ENCODE measurements at places on chromosomes 5 and 9.

DNA sequence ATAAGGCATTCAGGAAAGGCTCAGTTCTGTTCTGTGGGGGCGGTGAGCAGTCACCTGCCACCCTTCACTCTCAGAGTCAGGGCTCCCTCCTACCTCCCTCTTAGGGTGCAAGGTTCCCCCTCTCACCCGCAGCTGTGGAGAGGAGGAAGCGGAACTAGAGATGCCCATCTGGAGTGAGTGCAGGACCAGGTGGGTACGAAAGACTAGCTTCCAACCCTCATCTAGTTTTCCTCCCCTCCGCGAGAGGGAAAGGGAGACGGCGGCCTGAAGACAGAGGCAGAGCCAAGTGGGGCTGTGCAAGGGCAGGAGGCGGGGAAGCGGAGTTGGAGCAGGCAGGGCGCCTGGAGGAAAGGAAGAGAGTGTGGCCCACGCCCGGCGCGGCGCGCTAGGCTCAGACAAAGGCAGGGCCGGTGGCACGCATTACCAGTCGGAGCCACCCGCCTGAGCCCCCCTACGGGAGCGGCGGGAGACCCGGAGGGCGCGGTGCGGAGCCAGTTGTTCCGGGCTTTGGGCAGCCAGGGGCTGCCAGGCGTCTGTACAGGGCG is 7.3 kb downstream of the PRR7 start:
- DNase-seq, result no peak

DNA sequence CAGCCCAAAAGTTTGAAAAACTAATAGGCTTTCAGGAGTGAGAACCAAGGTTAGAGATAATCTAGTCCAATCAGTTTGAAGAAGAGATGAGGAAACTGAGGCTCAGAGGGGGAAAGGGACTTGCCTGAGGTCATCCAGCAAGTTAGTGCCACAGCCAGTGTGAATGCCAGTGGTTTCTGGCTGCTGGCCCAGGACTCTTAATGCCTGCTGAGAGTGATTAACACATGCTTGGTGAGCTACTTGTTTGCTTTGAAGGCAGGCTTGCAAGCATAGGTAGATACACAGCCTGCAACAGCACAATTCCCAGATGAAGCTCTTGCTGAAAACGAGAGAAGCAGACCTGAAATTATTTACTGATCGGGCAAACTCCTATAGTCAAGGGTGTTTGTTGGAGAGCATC is 591.6 kb upstream of the SGCD start:
- DNase-seq, result peak; percentile 62

DNA sequence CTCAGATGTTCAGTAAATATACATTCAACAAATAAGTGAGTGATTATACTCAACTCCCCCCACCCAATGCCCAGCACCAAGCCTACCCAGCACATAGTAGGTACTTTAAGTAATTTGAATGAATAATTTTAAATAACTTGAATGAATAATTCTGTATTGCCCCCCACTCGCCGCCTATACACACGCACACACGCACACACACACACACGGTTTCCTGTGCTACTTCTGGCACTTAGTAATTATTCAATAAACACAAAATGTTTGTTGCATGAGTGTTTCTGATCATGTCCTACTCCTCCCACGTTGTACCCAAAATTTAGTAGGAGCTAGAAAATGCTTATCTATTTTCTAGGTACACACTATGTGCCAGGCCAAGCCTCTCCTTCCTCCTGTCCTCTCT is 16.2 kb downstream of the PCDH12 start:
- DNase-seq, result no peak

- no peak for DNase-seq
Measured at GRCh38 chr9:36029765-36030528, 6.8 kb upstream of the RECK start.

DNA sequence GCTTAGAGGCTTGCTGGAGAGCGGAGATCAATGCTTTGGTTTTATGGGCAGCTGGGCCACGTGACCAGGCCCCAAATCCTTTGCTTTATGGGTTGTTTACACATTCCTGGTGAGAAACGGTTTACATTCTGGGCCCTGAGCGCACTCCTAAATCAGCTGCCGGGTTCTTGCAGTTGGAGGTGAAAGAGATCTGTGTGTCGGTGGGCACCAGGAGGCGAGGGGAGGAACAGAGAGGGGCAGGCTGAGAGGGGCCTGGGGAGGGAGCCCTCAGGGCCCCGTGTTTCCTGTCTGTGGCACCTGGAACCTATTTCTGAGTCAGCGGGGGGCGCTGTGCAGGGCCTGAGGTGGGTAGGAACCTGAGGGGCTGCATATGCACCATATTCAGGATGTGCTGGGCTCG is 63.5 kb upstream of the HAND1 start:
- DNase-seq, result peak; percentile 51

GRCh38 chr5:96090215-96090614 is 128.6 kb upstream of the ELL2 start:
- DNase-seq, result no peak

GRCh38 chr9:32398207-32398606 is 13.8 kb downstream of the ACO1 start:
- DNase-seq, result no peak

DNA sequence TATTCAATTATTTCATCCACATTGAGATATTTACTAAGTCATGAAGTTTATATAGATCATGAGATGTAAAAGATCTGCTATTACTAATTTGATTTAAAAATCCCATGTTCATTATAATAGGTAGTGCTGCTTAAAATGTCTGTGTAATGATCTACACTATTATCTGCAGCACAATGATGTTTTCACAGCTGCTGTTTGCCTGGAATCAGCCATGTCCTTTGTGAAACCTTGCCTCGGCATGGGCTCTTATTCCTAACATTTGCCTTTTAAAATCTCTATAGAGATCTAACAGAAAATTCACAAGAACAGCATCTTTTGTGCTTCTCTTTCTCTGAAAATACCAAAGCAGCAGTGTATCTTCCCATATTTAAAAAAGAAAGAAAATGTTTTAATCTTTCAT is 444.6 kb downstream of the PTPRD start:
- DNase-seq, result no peak

- no peak for DNase-seq
Measured at GRCh38 chr5:43367909-43368669, 44.1 kb downstream of the CCL28 start.

GRCh38 chr5:1800472-1801221 is 560 bp upstream of the NDUFS6 start:
- DNase-seq, result peak; percentile 65

GRCh38 chr5:139474890-139475791 is 4.3 kb downstream of the SMIM33 start:
- DNase-seq, result no peak

- DNase-seq, result no peak
Measured at GRCh38 chr9:89690334-89690912, 85.6 kb downstream of the GADD45G start.

DNA sequence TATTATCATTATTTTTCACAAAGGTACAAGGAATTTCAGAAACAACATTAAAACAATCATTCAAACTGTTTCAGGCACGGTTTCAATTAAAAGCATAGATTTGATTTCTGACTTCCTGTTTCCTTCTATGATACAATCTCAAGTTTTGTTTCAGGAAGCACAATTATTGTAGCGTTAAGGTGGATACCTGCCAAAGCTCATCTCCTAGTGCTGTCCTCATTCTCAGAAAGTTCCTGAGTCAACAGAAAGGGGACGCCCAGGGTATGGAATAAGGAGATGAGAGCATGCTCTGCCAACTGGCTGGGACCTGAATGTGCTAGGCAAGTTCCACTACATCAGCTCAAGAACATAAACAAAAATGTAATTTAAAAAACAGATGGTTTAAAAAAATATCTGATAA is 2.0 kb upstream of the TRIM14 start:
- DNase-seq, result no peak

DNA sequence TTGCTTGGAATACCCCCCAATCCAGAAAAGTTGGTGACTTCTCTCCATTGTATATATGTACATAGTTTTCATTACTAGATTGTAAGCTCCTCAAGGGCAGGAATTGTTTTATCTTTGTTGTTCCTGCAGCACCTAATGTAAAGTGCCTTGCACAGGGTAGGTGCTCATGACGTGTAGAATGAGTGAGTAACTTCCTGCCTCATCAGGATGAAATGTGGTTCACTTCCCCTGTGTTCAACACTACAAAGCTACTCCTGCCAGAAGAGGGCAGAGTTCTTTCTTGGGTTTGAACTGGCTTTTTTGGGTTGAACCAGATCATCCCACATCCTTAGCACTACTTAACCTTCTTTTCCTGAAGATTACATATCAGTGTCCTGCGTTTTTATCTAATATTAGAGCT is 23.9 kb downstream of the GTF3C4 start:
- no peak for DNase-seq

DNA sequence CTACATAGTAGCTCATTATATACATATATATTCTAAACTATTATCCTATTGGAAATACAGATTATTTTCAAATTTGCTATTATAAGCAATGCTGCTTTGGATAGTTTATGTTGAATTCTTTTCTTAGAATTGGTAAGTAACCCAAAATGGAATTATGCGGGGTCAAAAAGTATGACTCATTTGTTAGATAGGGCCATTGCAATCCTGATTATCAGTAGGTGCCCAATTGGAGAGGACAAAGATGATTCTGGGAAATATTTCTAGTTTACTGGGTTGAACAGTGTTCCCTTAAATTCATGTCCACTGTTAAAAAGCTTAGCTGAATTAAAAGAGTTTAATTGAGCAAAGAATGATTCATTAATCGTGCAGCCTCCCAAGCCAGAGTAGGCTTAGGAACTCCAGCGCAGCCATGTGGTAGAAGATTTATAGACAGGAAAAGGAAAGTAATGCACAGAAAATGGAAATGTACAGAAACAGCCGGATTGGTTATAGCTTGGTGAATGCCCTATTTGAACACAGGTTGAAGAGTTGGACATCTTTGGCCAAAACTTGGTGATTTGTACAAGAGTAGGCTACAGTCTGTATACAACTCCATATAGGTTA is 81.8 kb downstream of the GDNF start:
- DNase-seq, result no peak

DNA sequence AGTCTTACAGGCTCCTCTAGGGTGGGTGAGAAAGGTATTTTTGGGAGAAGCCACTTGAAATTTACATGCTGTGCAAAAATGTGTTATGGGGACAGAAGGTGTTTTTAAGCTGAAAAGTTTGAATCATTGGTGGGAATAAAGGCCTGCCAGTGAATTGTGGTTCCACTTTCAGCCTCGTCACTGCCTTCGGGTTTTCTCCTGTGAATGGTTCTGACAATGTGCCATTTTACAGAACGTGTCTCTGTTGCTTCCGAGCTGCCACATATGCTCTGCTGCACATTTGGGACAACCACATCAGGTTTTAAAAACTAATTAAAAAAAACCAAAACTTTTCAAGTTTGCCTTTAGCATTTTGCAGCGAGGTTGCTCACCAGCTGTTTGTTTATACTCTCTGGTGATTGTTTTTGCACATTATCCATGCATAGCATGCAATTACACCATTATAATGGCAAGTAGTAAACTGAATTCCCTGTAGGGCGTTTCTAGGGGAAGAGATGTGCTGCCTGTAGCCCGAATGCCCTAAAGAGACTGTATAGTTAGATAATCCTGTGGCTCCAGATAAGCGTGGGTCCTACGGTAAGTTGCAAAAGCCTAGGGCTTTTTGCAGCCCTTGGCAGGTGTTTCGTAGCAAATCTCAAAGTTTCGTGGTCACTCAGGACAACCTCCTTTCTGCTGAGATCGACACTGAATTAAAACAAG is 40.1 kb upstream of the SUB1 start:
- DNase-seq, result no peak

GRCh38 chr5:71743155-71743554 is 24.1 kb downstream of the CARTPT start:
- DNase-seq, result no peak

DNA sequence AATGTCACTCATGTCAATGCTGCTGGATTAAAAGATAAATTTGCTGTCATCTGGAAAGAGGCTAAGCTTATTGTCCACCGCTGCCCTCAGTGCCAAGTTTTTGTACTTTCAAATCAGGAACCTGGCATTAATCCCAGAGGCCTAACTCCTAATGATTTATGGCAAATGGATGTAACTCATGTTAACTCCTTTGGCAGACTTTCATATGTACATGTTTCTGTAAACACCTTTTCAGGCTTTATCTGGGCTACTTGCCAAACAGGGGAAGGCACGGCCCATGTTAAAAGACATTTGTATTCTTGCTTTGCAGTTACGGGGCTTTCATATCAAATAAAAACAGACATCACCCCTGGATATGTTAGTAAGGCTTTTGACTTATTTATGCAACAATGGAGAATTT is 608.0 kb upstream of the ACO1 start:
- DNase-seq, result no peak

GRCh38 chr9:73689051-73689870 is 537.6 kb downstream of the ANXA1 start:
- DNase-seq, result no peak

DNA sequence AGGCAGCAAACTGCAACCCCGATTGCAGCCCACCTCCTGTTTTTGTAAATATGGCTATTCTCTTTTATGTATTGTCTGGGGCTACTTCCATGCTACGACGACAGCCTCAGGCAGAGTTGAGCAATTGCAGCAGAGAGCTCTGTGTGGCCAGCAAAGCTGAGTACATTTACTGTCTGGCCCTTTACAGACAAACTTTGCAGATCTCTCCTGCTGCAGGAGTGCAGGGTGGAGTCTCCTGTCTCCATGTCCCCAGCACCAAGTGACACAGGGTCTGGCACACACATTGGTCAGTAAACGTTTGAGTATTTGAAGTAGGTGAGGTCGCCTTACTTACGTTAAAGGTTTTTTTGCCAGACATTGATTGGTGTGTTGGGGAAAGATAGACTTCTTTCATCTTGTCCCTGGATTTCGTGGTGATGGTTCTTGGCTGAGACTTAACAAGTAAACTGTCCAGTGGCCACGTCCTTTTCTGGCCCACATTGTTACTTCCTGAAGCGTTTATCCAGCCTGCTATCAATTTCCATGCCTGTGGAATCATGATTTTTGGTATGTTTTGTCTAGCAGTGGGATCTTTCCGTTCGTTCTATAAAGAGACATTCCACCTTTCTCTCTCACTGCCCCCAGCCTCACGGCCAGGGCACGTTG is 27.2 kb downstream of the PRRC2B start:
- DNase-seq, result no peak

DNA sequence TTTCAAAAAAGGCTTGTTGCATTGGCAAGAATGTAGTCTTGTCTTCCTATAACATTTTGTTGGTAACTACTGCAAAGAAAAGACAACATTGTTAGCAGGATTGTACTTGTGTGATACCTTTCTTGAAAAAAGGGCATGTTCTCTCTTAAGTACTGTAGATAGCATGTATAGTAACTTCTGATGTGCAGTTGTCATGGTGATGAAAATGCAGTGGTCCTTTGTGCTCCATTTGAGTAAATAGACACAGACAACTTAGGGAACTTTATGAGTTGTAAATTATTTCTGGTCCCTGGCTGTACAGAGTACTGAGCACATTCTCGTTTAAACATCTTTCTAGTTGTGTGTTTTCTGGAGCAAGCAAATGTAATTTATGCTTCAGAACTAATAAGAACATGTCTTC is 103.3 kb downstream of the CD180 start:
- DNase-seq, result no peak

- DNase-seq, result peak; percentile 67
Measured at GRCh38 chr9:130682421-130683121, 11.0 kb upstream of the EXOSC2 start.

- DNase-seq, result no peak
Measured at GRCh38 chr5:73005886-73006285, 50.0 kb downstream of the FCHO2 start.
